Stimulated activated CD8-positive, alpha-beta memory T cell treated with anti-CD3 and anti-CD28 coated beads, Interleukin-4, amount 100 ng/mL, for 48 hours (primary cell): ENCODE measurements at places on chromosomes 3 and 15.

- DNase-seq = no peak
These were observed 403.1 kb upstream of the EPHA3 start for GRCh38 chr3:88704338-88704737.

DNA sequence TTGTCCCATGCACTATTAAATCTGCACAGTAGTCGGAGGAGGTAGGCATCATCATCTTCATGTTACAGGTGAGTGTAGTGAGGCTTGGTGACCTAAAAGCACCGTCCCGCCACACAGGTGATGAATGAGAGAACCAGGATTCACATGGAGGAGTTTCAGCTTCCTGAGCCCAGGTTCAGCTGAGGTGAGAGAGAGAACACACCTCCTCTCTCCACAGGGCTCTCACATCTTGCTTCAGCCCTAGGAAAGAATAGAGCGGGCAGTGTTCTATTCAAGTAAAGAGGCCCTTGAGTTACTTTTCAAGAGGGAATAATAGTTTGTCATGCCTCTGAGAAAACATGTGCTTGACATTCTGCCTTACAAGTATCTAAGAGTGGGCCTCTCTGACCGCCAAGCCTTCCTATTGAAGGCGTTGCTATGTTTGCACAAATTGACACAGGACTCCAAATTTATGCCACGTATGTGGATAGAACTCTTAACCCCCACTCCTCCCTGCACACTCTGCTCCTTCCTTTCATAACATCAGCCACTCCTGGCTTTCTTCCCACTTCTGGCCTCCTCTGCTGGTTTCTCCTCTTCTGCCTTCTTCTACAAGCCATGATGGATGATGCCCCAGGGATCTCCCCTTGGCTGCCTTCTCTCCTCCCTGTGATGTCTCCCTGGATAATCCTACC, 138.3 kb upstream of the ABHD17C start:
- DNase-seq = no peak

DNA sequence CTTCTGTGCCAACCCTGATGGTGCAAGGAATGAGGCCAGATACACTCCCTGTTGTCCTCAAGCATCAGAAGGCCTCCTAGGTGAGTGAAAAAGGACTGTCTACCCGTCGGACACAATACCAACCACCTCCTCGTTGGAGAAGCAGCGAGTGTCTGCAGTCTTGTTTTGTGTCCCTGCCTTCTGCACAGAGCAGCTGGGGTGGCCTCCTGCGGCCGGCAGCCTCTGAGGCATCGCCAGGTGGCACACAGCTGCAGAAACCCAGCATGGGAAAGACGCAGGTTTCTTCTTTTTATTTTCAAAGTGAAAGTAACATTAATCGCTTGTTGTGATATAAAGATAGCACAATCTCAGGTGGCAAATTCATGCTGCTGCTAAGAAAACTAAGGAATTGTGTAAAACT, 509.9 kb downstream of the OCA2 start:
- no peak for DNase-seq

- DNase-seq = no peak
These were observed 6.5 kb upstream of the CPEB1 start for GRCh38 chr15:82653483-82654168.

DNA sequence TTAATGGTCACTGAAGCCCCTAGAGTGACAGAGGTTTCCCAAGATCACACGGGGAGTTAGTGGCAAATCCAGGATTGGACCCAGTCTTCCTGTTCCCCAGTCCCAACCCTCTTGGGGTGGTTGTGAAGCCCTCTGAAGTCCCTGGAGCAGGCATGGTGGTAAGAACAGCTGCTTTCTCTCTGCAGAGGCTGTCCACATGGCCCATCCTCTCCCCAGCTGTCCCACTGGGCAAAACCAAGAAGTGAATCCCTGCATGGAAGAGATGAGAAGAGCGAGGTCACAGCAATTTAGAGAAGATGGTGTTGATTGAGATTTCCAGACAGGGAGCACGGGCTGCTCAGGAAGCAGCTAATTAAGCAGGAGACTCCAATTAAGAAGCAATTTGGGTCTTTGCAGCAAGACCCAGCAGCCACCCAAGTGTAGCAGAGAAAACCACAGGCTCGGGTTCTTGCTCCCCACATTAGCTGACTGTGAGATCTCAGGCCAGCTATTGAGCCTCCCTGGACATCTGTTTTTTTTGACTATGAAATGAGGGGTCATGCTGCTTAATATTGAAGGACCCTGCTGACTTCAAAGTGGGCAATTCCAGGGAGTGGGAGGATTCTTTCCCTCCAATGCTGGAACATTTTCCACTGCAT, 14.8 kb upstream of the HDAC11 start:
- DNase-seq = no peak

DNA sequence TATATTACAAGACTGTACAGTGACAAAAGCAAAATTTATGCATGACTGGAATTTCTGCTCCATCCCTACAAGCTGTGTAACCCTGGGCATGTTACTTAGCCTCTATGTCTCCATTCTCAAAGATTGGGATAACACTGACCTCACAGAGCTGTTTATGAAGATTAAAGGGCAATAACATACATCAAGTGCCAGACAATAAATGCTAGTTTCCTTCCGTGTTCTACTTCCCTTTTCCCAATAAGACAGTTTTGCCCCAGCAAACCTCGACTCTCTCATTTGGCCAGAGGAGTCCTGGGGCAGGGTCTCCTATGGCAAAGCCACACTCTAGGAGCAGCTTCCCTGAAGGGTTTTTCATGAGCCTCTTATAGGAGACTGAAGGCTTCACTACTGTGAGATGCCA, 7.5 kb downstream of the HEXA start:
- DNase-seq = no peak

DNA sequence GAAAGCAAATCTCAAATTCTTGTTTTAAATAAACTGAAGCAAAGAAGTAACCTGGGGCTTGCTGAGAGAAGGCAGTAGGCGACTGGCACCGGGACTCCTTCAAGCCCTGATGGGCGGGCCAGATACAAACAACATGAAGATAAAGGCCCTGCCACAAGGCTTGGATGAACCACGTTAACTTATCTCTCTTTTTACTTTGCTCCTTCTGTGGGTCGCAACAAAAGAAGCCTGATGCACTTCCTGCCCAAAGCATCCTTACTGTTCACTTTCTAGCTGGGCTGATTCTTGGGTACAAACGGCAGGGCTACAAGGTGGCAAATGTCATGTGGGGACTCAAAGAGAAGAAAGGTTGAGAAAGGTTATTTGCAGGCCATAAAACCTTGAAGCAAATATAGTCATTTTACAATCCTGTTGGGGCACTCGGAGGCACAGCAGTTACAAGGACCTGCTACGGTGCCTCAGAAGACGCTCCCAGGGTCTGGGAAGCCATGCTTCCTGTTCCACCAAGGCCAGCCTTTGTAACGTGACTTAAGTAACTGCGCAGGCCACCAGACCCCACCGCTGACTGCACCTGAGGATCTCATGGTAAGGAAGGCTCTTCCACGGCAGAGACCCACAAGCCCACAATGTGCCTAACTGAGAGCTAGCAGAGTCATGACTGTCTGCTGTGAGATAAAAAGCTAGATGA, 71.1 kb downstream of the CHSY1 start:
- peak; percentile 29 for DNase-seq
